ENCODE measurements at places on chromosomes 12 and 14.

GRCh38 chr12:46221255-46222128 lies 47.4 kb downstream of the SLC38A1 start:
- peaks cover 89% of the 10 kb centered on the region for H3K4me1 ChIP-seq
- H3K36me3 ChIP-seq = peaks cover 67% of the 10 kb centered on the region
- no peak overlapping the region for H3K4me3 ChIP-seq
- DNase-seq = no peak

GRCh38 chr14:54383835-54384234 lies 13.0 kb upstream of the CDKN3 start:
- H3K27me3 ChIP-seq = peaks cover 13% of the 10 kb centered on the region
- no peak overlapping the region for H3K4me3 ChIP-seq
- H3K27ac ChIP-seq = no peak overlapping the region
- H3K4me1 ChIP-seq = no peaks in the 10 kb centered on the region
- no peak for DNase-seq
- H3K36me3 ChIP-seq = no peaks in the 10 kb centered on the region

GRCh38 chr12:93733358-93733757 lies 56.2 kb downstream of the CRADD start:
- H3K27ac ChIP-seq = no peak overlapping the region
- H3K4me1 ChIP-seq = peaks cover under 1% of the 10 kb centered on the region
- no peaks in the 10 kb centered on the region for H3K36me3 ChIP-seq
- no peak for DNase-seq

GRCh38 chr14:104966981-104967385 lies 11.2 kb downstream of the AHNAK2 start:
- peaks cover 7% of the 10 kb centered on the region for H3K27me3 ChIP-seq
- DNase-seq = no peak
- H3K36me3 ChIP-seq = no peaks in the 10 kb centered on the region
- no peak overlapping the region for H3K4me3 ChIP-seq

DNA sequence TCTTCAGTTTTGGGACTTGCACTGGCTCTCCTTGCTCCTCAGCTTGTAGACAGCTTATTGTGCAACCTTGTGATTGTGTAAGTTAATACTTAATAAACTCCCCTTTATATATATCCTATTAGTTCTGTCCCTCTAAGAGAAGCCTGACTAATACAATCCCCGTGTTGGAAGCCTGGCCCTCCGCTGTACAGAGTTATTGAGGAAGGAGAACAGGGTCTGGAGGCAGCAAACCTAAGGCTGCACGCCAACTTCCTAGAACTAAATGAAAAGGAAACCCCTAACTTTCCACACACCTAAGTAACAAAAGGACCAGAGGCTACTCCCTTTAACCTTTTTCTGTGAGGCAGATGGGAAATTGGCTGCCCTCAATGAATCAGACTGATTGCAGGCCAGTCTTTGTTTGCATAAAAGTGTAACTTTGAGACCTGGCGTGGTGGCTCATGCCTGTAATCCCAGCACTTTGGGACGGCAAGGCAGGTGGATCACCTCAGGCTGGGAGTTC lies 42.6 kb upstream of the LIMA1 start:
- DNase-seq = no peak
- no peaks in the 10 kb centered on the region for H3K4me1 ChIP-seq
- no peak overlapping the region for H3K4me3 ChIP-seq
- no peaks in the 10 kb centered on the region for H3K27me3 ChIP-seq
- no peaks in the 10 kb centered on the region for H3K36me3 ChIP-seq

- H3K27ac ChIP-seq = no peak overlapping the region
- no peak overlapping the region for H3K4me3 ChIP-seq
- H3K27me3 ChIP-seq = no peaks in the 10 kb centered on the region
- H3K36me3 ChIP-seq = peaks cover 3% of the 10 kb centered on the region
- peaks cover 30% of the 10 kb centered on the region for H3K4me1 ChIP-seq
- DNase-seq = no peak
These were observed 45.1 kb downstream of the ARID2 start for GRCh38 chr12:45774508-45775162.

DNA sequence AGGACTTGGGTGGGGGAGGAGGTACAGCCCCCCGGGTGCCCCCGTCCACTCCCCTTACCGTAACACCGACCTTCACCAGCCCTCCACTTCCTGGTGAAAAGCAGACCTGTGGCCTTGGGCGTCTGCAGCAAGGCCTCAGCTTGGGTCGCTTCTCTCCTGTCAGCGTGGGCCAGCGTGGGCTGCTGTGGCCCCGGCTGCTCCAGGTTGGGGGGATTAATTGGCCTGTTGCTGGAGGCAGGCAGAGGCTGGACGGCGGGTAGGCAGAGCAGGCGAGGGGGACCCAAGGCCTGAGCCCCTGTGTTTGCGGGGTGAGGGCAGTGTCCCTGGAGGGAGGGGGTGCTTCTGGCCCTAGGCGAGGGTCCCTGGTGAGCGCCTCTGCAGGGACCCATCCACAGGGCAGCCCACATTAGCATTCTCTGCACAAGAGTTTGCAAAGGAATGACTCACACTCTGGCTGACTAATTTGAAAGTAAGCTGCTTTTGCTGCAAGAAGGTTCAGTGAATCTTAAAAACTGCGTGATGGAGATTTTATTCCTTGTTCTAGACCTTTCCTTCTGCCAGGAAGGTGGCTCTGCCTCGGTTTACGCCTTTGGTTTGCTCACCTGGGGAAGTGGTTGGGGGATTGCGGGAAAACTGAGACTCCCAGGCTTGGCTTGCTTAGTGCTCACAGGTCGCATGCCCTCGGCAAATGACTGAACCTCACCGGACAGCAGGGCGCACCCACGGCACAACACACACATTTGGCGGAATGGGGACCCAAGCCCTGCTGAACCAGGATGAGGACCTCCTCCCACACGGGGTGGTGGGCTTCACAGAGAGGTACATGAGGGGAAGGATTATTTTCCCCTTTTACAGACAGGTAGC lies 37.9 kb upstream of the DLK1 start:
- no peak overlapping the region for H3K27ac ChIP-seq
- peaks cover 4% of the 10 kb centered on the region for H3K27me3 ChIP-seq
- no peak for DNase-seq

- no peaks in the 10 kb centered on the region for H3K4me1 ChIP-seq
- H3K36me3 ChIP-seq = no peaks in the 10 kb centered on the region
- DNase-seq = no peak
- H3K27ac ChIP-seq = no peak overlapping the region
These were observed 1108.3 kb upstream of the FLRT2 start for GRCh38 chr14:84421621-84422020.

GRCh38 chr12:102009796-102010195 lies 52.0 kb downstream of the WASHC3 start:
- no peak for DNase-seq
- H3K4me1 ChIP-seq = no peaks in the 10 kb centered on the region
- H3K27me3 ChIP-seq = no peaks in the 10 kb centered on the region
- H3K4me3 ChIP-seq = no peak overlapping the region

- no peaks in the 10 kb centered on the region for H3K27me3 ChIP-seq
- DNase-seq = no peak
- H3K36me3 ChIP-seq = peaks cover 5% of the 10 kb centered on the region
- H3K27ac ChIP-seq = no peak overlapping the region
- peaks cover 6% of the 10 kb centered on the region for H3K4me1 ChIP-seq
- H3K4me3 ChIP-seq = no peak overlapping the region
These were observed 40.2 kb downstream of the HEATR5A start for GRCh38 chr14:31380106-31380505.

DNA sequence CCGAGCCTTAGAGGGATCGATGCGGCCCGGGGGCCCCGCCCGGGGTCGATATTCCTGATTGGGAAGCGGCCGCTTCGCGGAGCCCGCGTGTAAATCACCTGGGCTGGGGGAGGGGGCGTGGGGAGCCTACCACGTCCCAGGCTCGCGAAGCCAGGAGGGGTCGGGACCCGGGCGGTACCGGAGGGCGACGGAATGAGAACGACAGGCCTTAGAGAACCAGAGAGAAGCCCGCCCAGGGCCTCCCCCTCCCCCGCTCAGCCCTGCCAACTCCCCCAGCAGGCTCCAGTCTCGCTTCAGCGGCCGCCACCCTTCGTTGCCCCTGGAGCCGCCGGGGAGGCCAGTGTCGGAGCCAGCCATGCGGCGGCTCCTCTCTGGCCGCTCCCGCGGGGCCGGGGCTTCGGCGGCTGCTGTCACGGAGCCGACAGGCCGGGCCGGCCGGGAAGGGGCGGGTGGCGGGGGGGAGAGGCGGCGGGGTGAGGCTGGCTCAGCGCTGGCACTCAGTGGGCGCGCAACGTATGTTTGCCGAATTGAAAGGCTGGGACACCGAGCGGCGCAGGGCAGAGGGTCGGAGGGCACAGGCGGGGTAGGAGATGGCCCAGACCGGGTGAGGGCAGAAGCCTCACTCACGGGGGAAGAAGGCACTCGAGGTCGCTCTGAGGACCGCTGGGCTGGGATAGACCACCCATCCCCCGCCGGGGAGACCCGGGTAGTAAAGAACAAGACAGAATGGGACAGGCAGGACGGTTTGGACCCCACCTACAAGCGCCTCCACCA lies 1.4 kb upstream of the DNAJC22 start:
- H3K4me1 ChIP-seq = peaks cover 37% of the 10 kb centered on the region
- H3K4me3 ChIP-seq = no peak overlapping the region
- no peaks in the 10 kb centered on the region for H3K36me3 ChIP-seq
- no peak overlapping the region for H3K27ac ChIP-seq
- DNase-seq = no peak

- no peaks in the 10 kb centered on the region for H3K36me3 ChIP-seq
- no peak overlapping the region for H3K4me3 ChIP-seq
- H3K27ac ChIP-seq = no peak overlapping the region
- H3K4me1 ChIP-seq = no peaks in the 10 kb centered on the region
These were observed 34.6 kb downstream of the PRIMA1 start for GRCh38 chr14:93753647-93754046.

- no peak overlapping the region for H3K4me3 ChIP-seq
- no peaks in the 10 kb centered on the region for H3K4me1 ChIP-seq
- DNase-seq = no peak
- no peaks in the 10 kb centered on the region for H3K36me3 ChIP-seq
- peaks cover 2% of the 10 kb centered on the region for H3K27me3 ChIP-seq
- no peak overlapping the region for H3K27ac ChIP-seq
These were observed 122.7 kb upstream of the LMNTD1 start for GRCh38 chr12:25675808-25676207.

DNA sequence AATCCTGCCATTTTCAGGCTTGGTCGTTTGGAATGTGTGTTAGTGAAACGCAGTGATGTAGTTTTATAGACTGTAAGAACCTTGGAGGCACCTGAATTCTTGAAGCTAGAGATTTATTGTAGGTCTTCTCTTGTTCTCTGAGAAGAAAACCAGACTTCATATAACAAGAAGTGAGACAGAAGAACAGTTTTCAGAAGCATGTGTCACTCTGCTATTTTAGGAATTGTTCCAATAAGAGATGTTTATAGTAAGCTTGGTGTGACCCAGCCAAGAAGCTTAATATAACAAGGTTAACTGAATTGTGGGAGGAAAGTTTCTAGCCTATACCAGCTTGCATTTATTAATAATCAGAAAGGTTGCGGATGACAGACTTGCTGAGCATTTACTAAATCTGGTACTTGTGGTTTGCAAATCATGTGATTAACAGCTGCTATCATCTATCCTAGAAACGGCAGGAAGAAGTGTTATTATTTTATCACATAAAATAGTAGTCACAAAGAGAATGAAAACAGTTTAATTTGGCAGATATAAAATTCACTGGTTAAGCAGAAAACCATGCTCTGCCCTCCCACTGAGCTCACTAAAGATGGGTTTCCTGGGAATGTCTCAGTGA lies 49.2 kb upstream of the BCAT1 start:
- H3K4me1 ChIP-seq = peaks cover 27% of the 10 kb centered on the region
- H3K27me3 ChIP-seq = no peaks in the 10 kb centered on the region
- no peak for DNase-seq
- peak overlapping the region; percentile 21 for H3K27ac ChIP-seq
- no peak overlapping the region for H3K4me3 ChIP-seq

- peaks cover 10% of the 10 kb centered on the region for H3K27me3 ChIP-seq
- peak; percentile 58 for DNase-seq
- H3K36me3 ChIP-seq = no peaks in the 10 kb centered on the region
- H3K27ac ChIP-seq = no peak overlapping the region
- H3K4me3 ChIP-seq = no peak overlapping the region
- no peaks in the 10 kb centered on the region for H3K4me1 ChIP-seq
These were observed 110.5 kb downstream of the ASCL4 start for GRCh38 chr12:107884769-107885694.

DNA sequence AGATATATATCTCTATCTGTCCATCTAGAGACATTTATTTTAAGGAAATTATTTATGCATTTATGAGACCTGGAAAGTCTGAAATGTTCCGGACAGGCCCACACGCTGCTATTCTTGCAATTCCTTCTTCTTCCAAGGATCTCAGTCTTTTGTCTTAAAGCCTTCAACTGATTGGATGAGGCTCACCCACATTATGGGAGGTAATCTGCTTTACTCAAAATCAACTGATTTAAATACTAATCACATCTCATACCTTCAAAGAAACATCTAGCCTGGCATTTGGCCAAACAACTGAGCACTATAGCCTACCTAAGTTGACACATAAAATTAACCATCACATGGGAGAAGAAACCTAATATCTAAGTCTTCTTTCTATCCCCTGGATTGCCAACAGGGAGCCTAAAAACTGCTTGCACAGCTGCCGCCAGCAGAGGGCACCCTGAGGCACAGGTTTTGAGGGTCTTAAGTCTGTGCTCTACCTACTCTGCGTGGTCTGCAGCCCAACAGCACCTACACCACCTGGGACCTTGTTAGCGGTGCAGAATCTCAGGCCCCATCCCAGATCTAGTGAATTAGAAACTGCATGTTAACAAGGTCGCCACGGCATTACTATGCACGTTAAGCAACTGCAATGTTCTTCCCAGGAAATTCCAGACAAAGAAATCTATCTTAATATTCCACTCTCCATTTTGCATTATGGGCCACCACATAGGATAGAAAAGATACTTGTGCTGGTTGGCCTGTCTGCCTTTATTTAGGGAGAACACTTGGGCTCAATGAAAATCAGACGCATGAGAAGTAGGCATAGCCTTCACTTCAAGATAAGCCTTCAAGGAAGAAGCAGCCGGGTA lies 249.7 kb downstream of the FOXG1 start:
- no peaks in the 10 kb centered on the region for H3K36me3 ChIP-seq
- no peak overlapping the region for H3K4me3 ChIP-seq
- no peak overlapping the region for H3K27ac ChIP-seq
- no peaks in the 10 kb centered on the region for H3K4me1 ChIP-seq

- H3K27ac ChIP-seq = no peak overlapping the region
- H3K4me1 ChIP-seq = peaks cover 4% of the 10 kb centered on the region
- no peak for DNase-seq
- no peak overlapping the region for H3K4me3 ChIP-seq
These were observed 8.1 kb downstream of the CIT start for GRCh38 chr12:119868992-119869391.

DNA sequence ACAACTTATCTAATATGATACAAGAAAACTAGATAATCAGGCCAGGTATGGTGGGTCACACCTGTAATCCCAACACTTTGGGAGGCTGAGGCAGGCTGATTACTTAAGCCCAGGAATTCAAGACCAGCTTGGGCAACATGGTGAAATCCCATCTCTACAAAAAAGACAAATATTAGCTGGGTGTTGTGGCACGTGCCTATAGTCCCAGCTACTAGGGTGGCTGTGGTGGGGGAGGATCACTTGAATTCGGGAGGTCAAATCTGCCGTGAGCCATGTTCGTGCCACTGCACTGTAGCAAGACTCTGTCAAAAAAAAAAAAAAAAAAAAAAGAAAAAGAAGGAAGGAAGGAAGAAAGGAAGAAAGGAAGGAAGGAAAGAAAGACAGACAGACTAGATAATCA lies 27.0 kb downstream of the ZCRB1 start:
- DNase-seq = no peak
- H3K4me3 ChIP-seq = no peak overlapping the region
- no peak overlapping the region for H3K27ac ChIP-seq
- H3K4me1 ChIP-seq = peaks cover 17% of the 10 kb centered on the region
- H3K36me3 ChIP-seq = no peaks in the 10 kb centered on the region

Data from activated CD4-positive, alpha-beta memory T cell treated with anti-CD3 and anti-CD28 coated beads for 36 hours (primary cell).